LHCN-M2 (cell line): ENCODE measurements at places on chromosomes 13 and 19. TPM values are rescaled to one million over a fixed set of nuclear protein-coding genes. Genes with fewer than 3 reads are reported as not detected.

TEX26 gene
- not detected in 2 replicates for total RNA-seq

- DNase-seq = peak; percentile 62
Observed at GRCh38 chr19:34345947-34346351, 19.0 kb upstream of the GPI start.

- DNase-seq = peak; percentile 62
Observed at GRCh38 chr19:1250437-1251260, 2.3 kb downstream of the MIDN start.

- DNase-seq = no peak
Observed at GRCh38 chr19:16203256-16204004, 5.7 kb downstream of the AP1M1 start.

- DNase-seq = peak; percentile 52
Observed at GRCh38 chr13:99314640-99315176, 7.5 kb upstream of the GPR183 start.

GRCh38 chr19:19268453-19269385, 4.4 kb downstream of the TM6SF2 start:
- DNase-seq = no peak

DNA sequence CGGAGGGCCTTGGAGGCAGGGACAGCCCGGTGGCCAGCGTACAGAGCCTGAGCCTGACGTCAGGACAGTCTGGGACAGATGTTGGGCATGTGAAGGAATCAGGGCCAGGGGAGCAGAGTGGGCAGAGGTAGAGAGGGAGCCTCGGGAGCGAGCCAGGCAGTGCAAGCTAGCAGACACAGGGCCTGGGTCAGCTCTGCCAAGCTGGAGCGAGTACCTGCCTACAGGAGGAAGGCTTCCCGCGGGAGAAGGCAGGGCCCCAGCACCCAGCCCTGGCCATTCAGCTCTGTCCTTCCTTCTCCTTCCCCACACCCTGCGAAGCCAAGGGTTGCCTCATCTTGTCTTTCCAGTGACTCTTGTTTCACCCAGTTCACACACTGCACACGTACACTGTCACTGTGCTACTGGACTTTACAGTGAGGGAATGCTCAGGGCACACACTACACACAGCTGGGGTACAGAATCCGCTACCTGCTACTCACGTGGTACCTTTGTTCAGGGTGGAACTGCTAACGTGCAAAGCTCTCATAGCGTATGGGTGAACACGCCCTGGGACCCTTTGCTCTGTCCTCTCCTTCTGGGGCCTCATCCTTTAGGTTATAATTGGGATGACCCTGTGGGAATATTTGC, 9.8 kb upstream of the C1QTNF9 start:
- no peak for DNase-seq

- DNase-seq = no peak
Observed at GRCh38 chr19:35056513-35057063, 15.1 kb downstream of the HPN start.

FUT1 gene
- not detected in 2 replicates for total RNA-seq

- DNase-seq = no peak
Observed at GRCh38 chr13:49044008-49044407, 68.3 kb downstream of the FNDC3A start.

GRCh38 chr19:32866564-32867265, 2.9 kb downstream of the SLC7A9 start:
- peak; percentile 20 for DNase-seq

GIPC3 gene
- total RNA-seq = 0.06 and 0.17 TPM in 2 replicates

PPM1N gene
- 1.7 and 2.4 TPM in 2 replicates for total RNA-seq

DNA sequence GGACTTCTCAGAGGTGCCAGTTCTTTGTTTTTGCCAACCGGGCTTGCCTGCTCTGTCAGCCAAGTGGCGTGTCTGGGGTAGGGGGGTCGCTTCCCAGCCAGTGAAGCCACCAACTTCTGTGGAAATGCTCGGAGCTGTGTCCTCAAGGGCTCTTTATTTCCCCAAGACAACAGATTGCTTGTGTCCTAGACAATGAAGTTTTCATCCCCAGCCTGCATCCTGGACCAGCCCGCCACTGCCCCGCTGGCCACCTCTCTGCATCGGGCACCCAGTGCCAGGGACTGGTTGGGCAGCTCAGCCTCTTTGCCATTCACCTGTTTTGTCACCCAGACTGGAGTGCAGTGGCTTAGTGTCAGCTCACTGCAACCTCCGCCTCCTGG, 3.7 kb downstream of the RAB11B start:
- DNase-seq = no peak

FXYD1 gene
- not detected in 2 replicates for total RNA-seq

SIAH3 gene
- not detected in 2 replicates for total RNA-seq

DNA sequence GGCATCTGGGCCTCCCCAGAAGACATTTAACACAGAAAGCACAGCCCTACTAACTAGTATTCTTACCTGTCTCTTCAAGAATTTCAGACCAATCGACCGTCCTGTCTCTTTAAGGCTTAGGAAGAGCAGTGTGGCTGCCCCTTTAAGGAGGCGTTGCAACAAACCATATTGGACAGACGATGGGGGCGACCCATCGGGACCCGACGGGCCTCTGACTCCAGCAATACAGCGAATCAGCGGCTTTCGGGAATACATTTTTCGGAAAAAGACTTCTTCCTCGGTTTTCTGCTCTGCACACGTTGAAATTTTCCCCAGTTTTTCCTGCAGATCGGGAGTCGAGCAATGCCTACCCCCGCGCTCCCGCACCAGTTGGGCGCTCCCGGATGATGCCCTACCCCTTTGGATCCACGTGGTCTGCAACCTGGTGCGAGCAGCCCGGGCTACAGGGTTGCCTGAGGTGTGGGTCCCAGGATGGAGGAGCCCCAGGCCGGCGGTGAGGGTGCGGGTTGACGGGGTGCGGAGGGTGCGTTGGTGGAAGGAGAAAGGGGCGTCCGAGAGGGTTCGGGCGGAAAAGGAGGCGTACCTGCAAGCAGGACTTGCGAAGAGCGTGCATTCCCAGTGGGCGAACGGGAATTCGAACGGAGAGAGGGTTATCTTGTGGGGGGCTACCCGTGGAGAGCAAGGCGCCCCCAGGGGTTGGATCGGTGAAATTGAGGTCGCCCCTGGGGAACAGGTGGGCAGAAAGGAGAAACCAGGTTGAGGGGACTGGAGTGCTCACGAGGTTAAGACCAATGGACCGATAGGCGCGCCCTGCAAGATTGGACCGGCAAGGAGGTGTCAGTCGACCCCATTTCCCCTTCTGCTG, at the start of gene POLR1G:
Gene POLR1G, plus strand, starts transcription at position 419 of the 865 bp plus-strand sequence. Its CDS starts 53 bp downstream, at position 472.
- peak; percentile 79 for DNase-seq

- DNase-seq = peak; percentile 40
Observed at GRCh38 chr13:60398907-60399589, 2.0 kb downstream of the TDRD3 start.
